ENCODE measurements at places on chromosomes 3 and 15.

- no peak for DNase-seq
Observed at GRCh38 chr3:67083277-67083676, 85.2 kb downstream of the KBTBD8 start.

DNA sequence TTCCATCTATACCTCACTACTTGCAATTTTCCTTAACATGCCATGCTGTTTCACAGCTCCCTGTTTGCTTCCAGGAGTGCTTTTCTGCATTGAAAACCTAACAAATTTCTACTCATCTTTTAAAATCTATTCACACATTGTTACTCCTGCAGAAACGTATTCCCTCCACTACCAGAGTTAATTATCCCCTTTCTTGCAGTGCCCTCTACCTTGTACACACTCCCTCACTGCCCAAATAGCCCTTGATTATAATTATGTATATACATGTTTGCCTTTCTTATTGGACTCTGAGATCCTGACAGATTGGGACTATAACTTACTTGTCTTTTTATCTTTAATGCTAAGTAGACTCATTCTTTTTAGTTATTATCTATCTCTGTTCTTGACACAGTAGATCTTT is 325.0 kb downstream of the OXSM start:
- DNase-seq: no peak

GRCh38 chr3:68997887-68998286 is 15.6 kb downstream of the EOGT start:
- DNase-seq: no peak

DNA sequence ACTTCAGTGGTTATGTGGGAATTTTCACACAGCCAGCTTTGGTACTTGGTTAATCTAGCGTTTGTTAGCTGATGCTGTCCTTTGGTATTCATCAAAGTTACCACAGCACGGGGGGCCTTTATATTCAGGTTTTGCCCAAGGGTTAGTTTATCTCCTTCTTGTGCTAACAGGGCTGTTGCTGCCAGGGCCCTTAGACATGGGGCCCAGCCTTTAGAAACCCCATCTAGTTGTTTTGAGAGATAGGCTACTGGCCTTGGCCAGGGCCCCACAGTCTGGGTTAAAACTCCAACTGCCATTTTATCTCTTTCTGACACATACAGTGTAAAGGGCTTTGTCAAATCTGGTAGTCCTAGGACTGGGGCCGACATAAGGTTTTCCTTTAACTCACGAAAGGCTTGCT is 7.5 kb upstream of the DNAAF4 start:
- DNase-seq: no peak

DNA sequence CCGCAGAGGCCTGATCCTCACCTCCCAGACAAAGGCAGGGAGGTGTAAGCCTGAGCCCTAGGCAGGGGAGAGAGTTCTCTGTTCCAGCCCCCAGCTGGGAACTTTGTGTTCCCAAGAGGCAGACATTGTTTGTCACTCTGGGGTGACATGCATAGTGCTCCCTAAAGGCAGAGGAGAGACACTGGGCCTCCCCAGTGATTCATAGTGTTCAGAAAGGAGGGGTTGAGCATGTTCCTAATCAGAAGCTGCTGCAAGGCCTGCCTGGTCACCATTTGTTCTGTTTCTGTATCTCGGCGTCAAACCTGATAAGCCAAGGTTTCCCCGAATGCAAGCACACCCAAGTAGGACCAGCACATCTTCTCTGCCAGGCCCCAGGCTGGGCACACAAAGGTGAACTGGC is 24.0 kb upstream of the SLC6A6 start:
- no peak for DNase-seq

DNA sequence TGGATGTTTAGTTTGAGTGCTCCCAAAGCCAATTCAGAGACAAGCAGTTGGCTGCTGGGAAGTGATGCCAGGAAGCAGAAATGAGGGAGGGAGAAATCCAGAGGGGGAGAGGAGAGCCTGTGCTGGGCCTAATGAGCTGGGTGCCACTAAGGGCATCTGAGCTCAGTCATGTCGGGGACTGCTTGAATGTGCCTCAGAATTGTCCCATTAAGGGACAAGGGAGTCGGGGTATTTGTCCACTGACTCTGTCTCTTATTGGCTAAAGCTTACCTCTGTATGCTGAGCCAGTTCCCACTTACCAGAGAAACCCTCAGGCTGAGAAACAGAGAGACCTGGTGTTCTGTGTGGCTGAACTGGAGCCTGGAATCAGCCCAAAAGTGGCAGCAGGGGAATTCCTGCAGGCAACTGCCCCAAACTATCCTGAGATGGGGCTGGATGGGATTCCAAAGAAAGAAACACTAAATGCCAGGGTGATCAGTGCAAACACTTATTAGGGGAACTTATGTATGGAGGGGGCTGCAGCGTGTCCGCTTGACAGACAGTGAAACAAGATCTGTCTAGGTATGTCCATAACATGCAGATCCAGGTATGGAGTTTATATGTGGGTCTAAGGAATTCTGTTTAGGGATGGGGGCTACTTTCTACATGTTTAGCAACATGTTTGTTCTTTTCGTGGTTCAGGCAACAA is 48.6 kb downstream of the NR1D2 start:
- DNase-seq: no peak

DNA sequence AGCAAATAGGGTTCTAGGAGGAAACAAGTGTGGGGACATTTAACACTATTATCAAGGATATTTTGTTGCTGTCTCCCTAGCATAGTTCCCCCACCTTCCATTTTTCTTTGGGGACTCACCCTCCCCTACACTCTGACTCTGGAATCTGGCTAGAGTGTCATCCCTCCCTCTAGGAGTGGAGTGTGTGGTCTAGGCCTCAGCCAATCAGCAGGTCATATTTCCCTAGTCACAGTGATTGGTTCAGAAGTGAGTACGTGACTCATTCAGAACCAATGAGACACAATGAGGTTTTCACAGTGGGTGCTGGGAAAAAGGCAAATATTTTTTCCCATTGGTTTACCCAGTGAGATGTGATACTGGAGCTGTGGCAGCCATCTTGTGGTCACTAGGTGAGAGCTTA is 234.4 kb downstream of the SHQ1 start:
- no peak for DNase-seq

DNA sequence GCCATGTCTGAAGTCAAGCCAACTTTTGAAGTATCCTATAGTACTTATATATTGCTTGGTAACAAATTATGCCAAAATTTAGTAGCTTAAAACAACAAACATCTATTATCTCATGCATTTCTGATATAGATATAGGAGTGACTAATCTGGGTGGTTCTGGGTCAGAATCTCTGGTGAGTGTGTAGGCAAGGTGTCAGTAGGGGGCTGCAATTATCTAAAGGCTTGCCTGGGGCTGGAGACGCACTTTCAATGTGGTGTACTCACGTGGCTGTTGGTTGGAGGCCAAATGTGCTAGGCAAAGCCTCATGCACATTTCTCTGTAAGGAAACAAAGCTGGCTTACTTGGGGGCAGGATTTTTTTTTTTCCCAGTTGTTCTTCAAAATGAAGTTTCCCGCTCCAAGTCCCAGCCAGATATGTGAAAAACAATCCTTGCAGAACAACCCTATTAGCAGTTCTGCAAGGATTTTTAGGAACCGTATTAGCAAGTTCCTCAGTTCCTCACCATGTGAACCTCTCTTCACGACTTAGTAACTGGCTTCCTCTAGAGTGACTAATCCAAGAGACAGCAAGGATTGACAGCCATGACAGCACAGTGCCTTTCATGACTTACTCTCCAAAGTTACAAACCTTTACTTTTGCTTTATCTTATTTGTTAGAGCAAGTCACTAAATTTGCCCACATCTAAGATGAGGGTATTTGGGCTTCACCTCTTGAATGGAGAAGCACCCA is 25.8 kb downstream of the GREM1 start:
- no peak for DNase-seq

DNA sequence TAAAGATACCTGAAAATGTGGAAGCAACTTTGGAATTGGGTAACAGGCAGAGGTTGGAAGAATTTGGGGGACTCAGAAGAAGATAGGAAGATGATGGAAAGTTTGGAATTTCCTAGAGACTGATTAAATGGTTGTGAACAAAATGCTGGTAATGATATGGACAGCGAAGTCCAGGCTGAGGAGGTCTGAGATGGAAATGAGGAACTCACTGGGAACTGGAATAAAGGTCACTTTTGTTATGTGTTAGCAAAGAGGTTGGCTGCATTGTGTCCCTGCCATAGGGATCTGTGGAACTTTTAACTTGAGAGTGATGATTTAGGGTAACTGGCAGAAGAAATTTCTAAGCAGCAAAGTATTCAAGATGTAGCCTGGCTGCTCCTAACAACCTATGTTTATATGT is 13.0 kb downstream of the MITF start:
- DNase-seq: no peak

DNA sequence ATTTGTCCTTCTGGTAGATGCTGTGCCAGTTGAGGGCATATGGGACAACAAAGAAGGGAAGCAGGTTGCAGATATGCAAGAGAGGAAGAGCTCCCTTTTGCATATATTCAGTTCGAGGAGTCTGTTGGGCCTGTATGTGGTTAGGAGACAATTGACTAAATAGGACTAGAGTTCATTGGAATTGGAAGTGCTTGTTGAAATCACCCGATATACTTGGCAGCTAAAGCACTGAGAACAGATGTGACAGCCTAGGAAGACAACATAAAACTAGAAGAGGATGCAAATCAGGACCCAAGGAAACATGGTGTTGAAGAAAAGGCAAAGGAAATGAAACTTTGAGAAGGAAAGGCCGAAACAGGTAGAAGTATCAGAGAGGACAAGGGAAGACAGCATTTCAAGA is 215.2 kb upstream of the P2RY1 start:
- DNase-seq: no peak
